ENCODE measurements at places on chromosomes 3 and 15.

GRCh38 chr3:171122861-171123260, 96.3 kb upstream of the SLC2A2 start:
- DNase-seq: no peak

DNA sequence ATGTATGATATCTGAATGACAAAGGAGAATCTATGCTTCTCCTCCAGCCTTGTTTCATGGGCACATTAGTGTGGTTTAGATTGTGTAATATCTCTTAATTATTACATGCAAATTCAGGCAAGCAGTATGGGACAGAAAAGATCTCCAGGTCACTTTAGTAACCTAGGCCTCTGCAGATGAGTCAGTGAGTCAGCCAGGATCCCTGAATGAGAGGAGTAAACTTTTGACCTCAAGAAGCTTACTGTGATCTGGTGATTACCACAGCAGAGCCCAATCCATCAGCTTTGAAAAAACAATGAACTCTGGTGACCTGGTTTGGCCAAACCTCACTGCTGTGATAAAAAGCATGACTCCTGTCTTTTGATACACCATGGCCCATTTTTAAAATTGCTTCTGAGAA, 107.8 kb downstream of the LRRN1 start:
- DNase-seq: no peak

GRCh38 chr15:66022163-66022525, 152.9 kb downstream of the RAB11A start:
- DNase-seq: no peak

DNA sequence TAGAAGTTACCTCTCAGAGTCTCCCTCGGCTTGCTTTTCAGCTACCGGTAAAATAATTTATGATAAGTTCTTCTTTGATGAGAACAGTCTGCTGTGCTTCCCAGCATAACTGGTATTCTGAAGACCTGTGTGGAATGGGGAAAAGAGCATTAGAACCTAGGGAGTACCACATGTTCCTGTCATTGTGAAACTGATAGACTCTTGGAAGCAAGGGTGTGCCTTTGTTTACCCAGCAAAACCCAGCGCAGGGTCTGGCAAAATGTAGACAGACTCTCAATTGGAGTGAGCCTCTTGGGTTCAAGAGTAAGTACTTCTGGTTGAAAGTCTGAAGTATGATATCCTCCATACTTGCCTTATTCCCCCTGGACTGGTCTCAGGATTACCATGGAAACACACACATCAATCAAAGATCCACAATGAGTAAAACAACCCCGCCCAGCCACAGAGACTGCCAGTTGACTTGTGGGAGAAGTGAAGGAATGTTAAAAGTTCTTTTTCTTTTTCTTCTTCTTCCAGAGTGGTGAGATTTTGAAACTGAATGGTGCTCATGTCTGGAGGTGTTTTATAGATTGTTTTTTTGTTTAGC, 652.4 kb upstream of the NAALADL2 start:
- DNase-seq: no peak

GRCh38 chr3:187567021-187567420, 103.2 kb downstream of the SST start:
- DNase-seq: no peak

DNA sequence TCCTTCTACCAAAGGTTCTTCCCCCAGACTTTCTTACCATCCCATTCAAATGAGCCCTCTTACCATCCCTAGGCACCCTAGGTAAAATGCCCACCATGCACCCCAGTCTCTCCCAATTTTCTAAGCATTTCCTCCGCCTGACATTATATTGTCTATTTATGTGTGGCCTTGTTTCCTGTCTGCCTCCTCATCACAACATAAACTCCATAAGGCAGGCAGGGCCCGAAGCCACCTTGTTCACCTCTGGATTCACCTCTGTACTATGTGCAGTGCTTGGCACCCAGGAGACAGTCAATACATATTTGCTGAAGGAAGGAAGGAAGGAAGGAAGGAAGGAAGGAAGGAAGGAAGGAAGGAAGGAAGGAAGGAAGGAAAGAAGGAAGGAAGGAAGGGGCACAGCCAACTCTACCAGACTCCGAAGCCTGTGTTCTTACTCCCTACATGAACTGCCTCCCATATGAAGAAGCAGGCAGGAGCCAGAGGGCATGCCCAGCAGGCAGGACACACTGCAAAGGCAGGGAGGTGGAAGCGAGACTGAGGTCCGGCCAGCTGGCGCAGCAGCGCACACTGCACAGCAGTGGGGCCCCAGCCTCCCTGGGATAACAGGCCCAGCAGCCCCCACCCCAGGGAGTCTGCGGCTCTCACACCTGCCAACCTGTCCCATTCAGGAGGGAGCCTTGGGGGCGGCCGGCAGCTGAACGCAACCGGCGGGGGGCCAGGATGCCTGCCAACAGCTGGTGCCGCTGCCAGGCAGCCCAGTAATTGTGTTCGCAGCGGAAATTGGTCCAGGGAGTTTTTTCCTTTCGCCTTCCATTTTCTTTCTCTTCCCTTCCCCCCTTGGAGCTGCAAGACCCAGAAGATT, 106.0 kb upstream of the LINGO1 start:
- DNase-seq: no peak

GRCh38 chr3:42166662-42167300, 75.6 kb downstream of the TRAK1 start:
- no peak for DNase-seq

DNA sequence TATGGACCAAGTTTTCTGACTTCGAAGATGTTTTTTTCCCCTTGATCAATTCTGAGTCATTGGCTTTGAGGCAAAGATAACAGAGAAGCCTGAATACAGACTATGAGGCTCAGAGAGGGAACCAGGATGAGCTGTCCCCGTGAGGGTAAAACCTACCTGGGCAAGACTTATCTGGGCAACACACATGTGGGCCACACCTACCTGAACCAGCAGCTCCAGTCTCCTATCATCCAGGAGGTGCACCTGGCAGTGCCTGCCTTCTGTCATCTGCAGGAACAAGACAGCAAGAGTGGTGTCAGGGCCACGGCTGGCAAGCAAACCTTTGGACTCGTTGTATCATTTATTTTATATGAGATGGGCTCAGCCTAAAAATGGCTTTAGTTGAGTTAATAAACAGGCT, 72.6 kb downstream of the FRMD4B start:
- DNase-seq: no peak

- DNase-seq: no peak
Measured at GRCh38 chr3:143586576-143586975, 261.7 kb downstream of the SLC9A9 start.

DNA sequence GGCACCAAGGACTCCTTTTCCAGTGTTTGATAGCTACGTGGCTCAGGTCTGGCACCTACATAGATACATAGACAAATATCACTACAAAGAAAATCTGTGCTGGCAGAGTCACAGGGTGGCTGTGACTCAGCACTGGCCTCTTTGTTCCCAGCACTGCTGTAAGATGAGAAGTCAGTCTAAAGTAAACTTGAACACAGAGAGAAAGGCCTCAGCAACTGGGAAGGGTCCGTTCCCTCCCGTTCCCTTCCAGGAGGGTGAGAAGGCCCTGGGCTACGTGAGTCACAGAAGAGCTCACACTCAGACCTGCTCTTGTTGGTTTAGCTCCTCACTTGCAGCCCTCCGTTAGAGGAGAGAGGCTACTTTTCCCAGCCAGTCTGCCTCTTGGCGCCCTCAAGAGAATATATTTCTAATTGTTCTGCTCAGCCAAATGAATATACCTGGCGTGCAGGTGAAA, 23.1 kb downstream of the ANXA2 start:
- DNase-seq: no peak

- peak; percentile 40 for DNase-seq
Measured at GRCh38 chr15:64460724-64461720, 644 bp downstream of the ZNF609 start.

GRCh38 chr15:95284933-95285421, 1045.5 kb upstream of the NR2F2 start:
- no peak for DNase-seq

DNA sequence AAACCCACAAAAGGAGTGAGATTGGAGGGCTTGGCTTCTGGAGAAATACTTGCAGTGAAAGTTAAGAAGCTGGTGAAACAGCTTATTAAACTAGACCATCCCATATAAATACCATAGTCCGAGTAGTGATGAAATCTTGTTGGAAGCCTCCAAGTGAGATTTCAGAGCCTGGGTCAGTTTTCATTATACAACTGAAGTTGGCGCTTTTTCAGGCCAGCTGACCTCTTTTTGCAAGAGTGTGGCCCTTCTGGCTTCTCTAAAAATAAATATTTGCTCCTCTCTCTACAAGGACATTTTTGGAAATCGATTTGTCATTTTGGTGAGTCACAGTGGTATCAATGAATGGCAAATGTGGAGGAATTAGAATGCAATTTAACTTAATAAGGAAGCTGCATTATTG, 51.2 kb upstream of the THRB start:
- no peak for DNase-seq

DNA sequence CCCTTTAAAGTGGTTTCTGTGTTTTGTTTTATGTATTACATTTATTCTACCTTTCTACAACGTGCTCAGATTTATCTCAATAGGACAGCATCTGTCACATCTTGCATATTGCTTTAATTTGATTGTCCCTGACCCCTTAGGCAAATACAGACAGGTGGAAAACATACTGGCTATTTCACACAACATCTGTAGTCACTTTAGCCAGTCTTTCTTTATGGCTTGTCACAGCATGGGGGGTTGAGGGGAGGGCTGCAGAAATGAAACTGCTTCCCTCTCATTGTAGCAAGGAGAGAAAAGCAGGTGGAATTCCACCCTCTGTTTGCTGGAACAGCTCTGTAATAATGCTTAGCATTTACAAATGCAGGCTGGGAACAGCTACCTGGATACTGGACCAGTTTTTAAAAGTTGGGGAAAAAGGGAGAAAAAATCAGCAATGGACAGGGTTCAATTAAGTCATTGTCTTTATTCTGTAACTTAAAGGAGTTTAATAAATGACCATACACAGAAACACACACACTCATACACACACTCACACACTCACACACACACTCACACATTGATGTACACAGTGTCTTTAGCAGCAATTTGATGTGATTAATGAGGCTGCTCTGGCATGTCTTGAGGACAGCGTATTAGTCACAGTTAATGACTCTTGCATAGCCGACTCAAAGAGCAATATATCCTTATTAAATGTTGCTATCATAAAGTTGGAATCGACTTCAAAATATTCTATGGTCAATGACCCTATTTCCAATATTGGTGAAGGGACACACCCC, 283.7 kb upstream of the GBE1 start:
- no peak for DNase-seq

- no peak for DNase-seq
Measured at GRCh38 chr15:66611257-66612053, 45.7 kb upstream of the LCTL start.

GRCh38 chr3:133452641-133453319, 52.9 kb downstream of the BFSP2 start:
- no peak for DNase-seq

DNA sequence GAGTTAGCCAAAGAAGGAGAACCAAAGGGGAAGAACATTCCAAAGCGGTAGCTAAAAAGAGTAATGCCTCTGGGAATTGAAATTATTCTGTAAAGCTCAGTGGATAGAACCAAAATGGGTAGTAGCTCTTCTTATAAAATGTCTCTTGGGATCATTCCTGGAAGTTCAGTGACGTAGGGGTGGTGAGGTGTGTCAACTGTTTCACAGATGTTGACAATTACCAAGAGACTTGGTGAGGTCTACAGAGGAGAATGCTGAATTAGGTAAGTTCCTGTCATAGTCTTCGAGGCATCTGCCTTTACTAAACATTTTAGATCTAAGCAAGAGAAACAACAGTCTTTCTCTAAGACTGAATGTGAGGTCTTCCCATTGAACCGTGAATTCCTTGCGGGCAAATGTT, 67.8 kb downstream of the TPRG1 start:
- DNase-seq: no peak

DNA sequence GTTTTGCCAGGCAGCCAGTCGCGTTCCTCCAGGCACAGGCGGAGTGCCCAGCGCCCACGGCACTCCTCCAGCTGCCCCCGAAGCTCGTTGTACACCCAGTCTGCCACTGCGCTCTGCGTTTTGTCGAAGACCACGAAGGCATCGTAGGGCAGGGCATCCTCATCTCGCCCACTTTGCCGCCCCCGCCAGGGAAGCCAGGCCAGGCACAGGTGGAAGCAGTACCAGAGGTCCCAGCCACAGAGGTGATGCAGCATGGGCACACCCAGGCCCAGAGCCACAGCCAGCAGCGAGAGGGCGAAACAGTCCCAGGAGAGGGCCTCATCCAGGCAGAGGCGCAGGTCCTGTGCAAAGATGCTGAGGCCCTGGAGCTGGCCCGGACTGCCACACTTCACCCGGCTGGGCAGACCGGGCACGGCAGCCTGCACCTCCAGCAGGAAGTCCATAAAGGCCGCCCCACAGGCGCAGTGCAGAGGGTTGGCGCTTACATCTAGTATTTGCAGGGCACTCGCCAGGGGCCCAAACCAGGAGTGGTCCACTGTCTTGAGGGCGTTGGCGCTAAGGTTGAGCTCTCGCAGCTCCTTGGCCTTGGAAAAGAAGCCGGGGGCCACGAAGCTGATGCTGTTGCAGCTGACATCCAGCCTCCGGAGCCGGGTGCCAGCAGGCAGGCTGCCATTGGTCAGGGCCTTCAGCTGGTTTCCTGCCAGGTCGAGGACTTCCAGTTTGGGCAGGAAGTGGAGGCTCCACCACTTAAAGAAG, 3.7 kb downstream of the TLR9 start:
- DNase-seq: no peak

- no peak for DNase-seq
Measured at GRCh38 chr15:66008940-66009562, 139.8 kb downstream of the RAB11A start.

DNA sequence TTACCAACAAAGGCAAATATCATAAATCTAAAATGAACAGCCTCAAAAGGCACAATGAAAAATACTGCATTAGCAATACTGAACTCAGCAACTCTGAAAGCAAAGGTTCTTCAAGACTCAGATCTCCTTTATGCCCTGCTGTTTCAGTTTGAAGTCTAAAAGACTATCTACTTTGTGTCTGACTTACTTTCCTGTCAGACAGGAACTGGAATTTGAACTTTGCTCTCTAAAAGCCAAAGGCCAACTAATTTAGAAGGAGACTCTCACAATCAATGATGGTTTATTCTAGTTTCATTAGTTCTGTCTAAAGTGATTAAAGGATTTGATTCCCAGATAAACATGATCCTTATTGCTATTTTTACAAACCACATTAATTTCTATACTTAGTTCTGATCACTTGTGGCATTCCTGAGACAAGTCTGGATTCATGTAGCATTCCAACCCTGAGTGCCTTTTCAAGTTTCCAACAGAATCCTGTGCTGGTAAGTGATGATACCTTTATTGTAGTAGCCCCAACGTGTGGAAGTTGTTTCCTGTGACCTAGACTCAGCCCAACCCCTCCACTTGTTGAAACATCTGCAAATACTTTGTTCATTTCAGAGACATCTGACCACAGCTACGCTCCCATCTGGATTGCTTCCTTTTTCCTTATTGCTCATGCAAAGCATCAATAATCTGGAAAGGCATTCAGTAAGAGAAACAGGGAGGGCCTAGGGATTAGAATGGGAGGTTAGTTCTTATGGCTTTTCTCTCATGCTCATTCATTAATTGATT, 14.9 kb upstream of the LEKR1 start:
- DNase-seq: no peak

GRCh38 chr3:2888592-2888991, 221.6 kb downstream of the IL5RA start:
- no peak for DNase-seq

Data from germinal center (tissue), 1 donor.